Type B pancreatic cell (in vitro differentiated cells): ENCODE measurements at places on chromosomes 16 and 17. TPM values are rescaled to one million over a fixed set of nuclear protein-coding genes. Genes with fewer than 3 reads are reported as not detected.

The NPW gene
- total RNA-seq, result 3.9 and 4.7 TPM in 2 replicates

The RASD1 gene
- 6.4 and 9.2 TPM in 2 replicates for total RNA-seq

The BCL6B gene
- total RNA-seq, result not detected in 2 replicates

The KCNJ2 gene
- 7.5 and 8.6 TPM in 2 replicates for total RNA-seq

The AURKB gene
- total RNA-seq, result 35.0 and 108 TPM in 2 replicates

The HSF5 gene
- total RNA-seq, result 0.10 TPM in 1 of 2 replicates, not detected in the other

The SLC6A2 gene
- 5.7 and 12.7 TPM in 2 replicates for total RNA-seq

The ITGB4 gene
- 26.4 and 57.8 TPM in 2 replicates for total RNA-seq

The SALL1 gene
- 8.0 and 27.0 TPM in 2 replicates for total RNA-seq

The TMEM204 gene
- 1.0 TPM in 1 of 2 replicates, not detected in the other for total RNA-seq

The GPR179 gene
- total RNA-seq, result 0.14 and 0.59 TPM in 2 replicates

The IFI35 gene
- 6.6 and 8.8 TPM in 2 replicates for total RNA-seq

The CBFB gene
- 48.8 and 77.1 TPM in 2 replicates for total RNA-seq

- DNase-seq, result no peak
Observed at GRCh38 chr17:60902399-60902798, 224.7 kb downstream of the BCAS3 start.

DNA sequence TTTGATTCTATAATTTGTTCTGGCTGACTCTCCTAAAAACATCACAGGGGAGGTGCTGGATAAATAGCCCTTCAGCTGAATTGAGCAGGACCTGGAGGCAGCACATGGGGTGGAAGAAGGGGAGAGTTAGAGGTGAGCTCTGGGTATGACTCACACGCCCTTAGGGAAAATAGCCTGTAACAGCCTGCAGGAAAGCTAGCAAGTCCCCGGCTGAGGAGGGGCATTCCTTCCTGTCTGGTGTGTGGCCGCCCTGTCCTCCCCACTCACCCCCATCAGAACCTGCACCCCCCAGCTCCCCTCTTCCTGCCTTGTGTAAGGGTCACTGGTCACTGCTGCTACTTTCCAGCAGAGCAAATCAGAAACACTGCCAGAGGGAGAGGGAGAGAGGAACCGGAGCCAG lies 187.4 kb downstream of the C16orf95 start:
- DNase-seq, result no peak

- no peak for DNase-seq
Observed at GRCh38 chr16:85157813-85158742, 45.8 kb upstream of the CIBAR2 start.

DNA sequence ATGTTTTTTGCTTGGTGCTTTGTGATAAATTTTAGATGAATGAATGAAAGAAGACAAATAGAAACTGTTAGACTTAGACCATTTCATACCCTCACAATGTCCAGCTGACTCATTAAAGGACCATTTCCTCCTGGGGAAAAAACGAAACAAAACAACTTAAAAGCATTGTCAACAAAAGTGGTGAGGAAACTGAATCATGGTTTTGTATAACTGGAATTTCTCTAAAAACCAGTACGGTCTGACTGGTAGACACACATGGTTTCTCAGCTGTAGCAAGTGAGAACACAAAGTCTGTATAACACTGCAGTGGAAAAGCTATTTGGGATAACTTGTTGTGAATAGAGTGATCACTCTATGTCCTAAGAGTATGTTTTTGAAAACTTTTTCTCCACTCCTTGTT lies 5.3 kb upstream of the DDX52 start:
- DNase-seq, result no peak

DNA sequence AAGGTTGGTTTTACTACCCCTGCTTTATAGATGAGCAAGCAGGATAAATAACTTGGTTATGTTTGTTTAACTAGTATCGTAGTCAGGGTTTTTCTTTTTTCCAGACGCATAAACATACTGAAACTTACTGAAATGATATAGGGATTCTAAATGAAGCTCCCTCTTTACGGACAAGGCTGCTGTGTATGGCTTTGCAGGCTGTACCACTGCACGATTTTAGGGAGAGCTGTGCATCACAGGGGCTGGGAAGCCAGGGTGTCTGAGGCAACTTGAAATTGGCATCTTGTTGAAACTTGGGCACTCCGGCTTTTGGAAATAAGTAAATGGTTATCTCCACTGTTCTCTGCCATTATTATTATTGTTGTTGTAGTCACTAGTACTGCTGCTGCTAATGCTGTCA lies 218.1 kb upstream of the CDH8 start:
- no peak for DNase-seq

DNA sequence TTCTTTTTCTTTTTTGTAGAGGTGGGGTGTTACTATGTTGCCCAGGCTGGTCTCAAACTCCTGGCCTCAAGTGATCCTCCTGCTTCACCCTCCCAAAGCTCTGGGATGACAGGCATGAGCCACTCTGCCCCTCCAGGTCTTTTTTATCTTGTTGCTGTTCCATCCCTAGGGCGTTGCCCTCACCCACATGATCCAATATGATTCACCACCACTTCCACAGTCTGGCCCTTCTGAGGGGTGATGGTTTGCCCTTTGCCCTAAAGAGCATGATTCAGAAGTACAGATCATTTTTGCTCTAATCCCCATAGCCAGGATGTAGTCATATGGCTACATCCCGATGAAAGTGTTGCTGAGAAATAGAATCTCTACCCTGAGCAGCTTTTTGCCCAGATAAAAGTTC lies 18.8 kb downstream of the STX4 start:
- no peak for DNase-seq

GRCh38 chr16:88754912-88755744 lies 29.9 kb downstream of the PIEZO1 start:
- no peak for DNase-seq

- no peak for DNase-seq
Observed at GRCh38 chr16:86676254-86676670, 97.9 kb downstream of the FOXL1 start.

GRCh38 chr17:2723505-2723996 lies 12.0 kb upstream of the CLUH start:
- no peak for DNase-seq

GRCh38 chr17:33464669-33465280 lies 171.7 kb upstream of the ASIC2 start:
- no peak for DNase-seq

DNA sequence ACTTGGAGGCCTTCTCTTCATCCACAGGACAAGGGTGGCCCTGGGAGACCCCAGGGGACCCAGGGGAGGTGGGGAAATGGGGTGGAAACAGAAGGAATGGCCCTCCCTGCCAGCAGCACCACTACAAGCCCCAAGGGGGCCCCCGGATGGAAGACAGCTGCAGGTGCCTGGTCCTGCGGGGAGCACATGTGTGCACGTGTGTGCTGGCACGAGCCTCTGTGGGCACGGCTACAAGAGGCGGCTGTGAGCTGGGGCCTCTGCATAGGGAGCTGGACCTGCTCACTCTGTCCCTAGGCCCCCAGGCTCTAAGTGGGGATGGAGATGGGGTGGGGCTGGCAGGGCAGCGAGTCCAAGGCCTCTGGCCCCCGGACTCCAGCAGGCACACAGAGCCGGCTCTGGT lies 13.2 kb upstream of the AATK start:
- DNase-seq, result no peak

GRCh38 chr16:50744881-50745280 lies 3.0 kb downstream of the CYLD start:
- DNase-seq, result no peak

- DNase-seq, result no peak
Observed at GRCh38 chr16:48203974-48204824, 39.9 kb upstream of the LONP2 start.

- DNase-seq, result no peak
Observed at GRCh38 chr16:37511-37910, 15.9 kb downstream of the POLR3K start.

- no peak for DNase-seq
Observed at GRCh38 chr17:34902831-34903547, 58.3 kb downstream of the CCT6B start.

DNA sequence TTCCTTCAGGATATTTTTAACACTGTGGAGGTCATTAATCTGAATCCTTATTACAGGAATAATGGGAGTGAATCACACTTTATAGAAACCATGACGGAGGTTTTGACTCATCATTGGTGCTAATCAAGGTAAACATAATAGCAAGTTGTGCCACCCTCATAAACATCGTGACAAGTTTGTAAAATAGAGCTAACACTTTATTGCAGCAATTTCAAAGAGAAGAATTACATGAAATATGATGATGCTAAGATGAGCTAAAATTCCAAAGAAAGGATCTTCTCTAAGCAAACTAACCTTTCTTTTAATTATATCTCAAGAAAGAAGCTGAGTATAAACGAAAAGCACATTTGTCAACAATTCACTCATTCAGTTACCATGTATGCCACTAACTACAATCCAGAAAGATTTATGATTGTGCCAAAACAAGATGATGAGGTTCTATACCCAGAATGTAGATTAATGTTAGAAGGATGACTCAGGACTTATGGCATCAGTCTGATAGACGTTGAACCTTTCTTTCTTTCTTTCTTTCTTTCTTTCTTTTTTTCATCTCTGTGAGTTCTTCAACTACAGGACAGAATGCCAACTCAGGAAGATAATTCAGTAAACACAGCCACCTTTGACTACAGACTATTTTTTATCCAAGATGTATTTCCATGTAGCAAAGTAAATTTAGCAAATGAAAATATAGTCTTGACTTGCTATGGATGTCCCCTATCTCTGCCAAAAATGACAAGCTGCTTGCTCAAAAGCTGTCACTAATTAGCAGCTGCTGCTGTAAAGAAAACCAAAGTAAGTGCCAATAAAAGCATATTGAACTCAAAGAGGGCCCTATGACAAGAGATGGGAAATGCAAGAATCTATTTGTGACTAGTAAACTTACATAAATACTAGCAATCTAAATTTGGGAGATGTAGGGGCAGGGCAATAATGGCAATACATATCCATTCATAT lies 23.3 kb downstream of the STAT5B start:
- no peak for DNase-seq

DNA sequence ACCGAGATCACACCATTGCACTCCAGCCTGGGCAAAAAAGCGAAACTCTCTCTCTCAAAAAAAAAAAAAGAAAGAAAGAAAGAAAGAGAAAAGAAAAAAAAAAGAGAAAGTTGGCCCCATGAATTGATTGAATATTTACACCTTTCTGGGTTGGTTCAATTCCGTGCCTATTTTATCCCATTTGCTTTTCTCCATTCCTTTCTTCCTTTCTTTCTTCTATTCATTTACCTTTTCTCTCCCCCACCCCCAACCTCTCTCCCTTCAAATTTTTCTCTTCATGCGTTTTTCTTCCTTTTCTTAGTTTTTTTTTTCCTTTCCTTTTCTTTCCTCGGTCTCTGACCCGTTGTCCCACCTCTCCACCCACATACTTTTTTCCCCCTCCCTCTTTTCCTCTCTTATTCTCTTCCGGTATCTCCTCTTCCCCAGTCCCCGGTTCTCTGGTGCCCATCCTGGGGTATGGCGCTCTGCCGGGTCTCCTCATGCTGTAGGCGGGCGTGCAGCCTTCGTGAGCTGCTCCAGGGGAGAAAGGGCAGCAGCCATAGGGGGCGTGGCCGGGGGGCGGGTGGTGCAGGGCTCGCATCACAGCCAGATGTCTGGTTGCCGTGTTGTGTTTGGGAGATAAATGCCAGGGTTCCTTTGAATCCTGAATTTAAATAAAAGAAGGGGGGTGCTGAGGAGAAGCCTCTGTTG lies 5.3 kb upstream of the COL1A1 start:
- DNase-seq, result no peak

DNA sequence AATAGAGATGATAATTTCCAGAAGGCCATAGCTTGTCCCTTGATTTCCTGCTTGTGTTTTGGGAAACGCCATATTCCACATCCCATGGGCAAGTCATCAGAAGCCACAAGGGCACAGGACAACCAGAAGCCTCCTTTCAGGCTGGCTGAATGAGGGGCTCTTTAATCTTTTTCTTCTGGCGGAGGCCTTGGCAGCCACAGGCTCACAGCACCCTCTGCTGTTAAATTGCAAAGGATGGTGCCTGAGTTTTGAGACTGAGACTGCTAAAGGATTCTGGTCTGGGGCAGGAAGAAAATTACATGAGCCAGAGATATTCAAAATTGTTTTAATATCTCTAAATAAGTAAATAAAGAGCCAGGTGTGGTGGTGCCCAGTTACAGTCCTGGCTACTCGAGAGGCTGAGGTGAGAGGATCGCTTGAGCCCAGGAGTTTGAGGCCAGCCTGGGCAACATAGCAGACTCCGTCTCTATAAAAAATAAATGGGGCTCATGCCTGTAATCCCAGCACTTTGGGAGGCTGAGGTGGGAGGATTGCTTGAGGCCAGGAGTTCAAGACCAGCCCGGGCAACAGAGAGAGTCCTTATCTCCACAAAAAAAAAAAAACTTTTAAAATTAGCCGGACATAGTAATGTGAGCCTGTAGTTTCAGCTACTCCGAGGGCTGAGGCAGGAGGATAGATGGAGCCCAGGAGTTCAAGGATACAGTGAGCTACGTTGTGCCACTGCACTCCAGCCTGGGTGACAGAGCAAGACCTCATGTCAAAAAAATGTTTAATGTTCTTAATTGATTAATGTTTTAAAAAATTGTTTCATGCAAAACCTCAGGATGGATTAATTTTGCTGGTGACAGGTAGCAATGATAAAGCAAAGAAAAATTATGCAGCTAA lies 26.3 kb downstream of the AARSD1 start:
- DNase-seq, result no peak

GRCh38 chr17:77763023-77763422 lies 195.5 kb upstream of the TNRC6C start:
- no peak for DNase-seq

- no peak for DNase-seq
Observed at GRCh38 chr16:49020436-49020835, 261.2 kb downstream of the CBLN1 start.

DNA sequence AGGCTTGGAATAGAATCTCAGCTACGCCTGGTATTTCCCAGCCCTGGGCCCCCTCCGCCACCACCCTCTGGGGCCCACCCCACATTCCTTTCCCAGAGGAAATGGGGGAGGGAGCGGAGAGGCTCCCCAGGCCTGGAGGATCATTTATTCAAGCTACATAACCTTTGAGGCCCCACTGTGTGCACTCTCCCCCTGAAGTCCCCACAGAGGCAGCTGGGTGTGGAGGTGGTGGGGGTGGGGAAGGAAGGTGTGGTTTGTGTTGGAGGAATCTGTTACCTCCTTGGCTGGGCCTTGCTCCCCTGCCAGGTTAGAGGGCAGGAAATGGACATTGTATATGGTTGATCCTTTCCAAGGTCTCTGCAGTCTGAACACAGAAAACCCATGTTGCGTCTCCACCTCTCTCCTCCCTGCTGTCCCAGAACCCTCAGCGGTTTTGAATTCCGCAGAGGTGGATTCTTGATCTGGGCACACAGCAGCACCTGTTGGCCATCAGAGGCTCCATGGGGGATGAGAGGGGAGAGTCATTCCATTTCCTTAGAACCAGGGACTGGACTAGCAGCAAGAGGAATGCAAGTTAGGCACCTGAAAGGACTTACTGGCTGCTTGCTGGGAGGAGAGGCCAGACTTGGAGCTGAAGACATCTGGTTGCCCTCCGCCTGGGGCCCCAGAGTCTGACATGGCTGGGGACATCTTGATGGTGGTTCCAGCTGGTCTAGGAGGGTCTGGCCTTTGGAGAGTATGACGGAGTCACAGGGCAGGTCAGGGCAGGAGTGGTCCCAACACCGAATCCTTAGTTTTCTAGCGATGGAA lies 23.0 kb downstream of the ARHGAP23 start:
- DNase-seq, result no peak

- no peak for DNase-seq
Observed at GRCh38 chr16:53511403-53512280, 8.6 kb upstream of the AKTIP start.

DNA sequence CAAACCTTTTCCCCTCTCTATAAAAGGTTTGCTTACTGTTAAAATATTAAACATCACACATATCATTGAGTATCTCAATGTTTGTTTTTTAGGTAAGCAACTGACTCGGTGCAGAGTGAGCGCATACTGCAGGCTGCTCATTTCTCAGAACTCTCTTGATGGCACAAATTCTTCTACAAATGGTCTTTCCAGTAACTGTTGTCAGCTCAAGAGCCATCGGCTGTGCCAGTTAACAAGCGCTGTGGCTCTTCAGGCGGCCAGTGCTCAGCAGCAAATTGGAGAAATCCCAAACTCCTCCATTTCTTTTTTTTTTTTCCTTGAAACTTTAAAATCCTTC lies 8.6 kb downstream of the ABCA3 start:
- DNase-seq, result no peak
